ENCODE measurements at places on chromosomes 6 and 20.

DNA sequence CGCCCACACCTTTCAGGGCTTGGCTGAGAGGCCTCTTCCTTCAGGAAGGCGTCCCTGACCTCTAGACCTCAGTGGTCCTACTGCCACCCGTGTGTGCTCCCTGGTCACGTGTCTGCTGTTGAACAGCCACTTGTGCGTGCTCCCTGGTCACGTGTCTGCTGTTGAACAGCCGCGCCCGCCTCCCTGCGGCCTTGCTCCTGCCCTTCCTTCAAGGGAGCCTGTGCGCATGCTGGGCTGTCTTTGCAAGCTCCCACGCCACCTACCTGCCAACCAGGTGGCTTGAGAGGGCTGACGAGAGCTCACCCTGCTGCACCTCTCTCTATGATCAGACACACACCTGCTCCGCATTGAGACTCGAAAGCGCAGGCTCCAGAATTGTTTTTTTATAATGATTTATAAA, 179.3 kb downstream of the BMP7 start:
- DNase-seq, result no peak

DNA sequence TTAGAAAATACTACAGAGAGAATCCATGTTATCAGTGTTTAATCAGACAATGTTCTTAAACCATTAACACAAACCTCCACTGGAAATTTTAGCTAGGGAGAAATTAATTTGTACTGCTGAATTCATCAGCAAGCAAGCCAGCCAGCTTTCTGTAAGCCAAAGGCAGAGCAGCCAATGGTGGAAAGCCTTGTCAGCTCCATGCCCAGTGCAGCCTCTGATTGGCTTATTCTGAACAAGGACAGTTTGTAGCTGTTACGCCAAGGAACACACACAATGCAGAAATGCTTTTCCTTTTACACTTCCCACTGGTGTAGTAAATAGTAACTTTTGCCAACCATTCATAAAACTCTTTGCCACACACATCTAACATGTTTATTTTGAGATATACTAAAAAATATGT, 265.0 kb downstream of the TENT5A start:
- no peak for DNase-seq

DNA sequence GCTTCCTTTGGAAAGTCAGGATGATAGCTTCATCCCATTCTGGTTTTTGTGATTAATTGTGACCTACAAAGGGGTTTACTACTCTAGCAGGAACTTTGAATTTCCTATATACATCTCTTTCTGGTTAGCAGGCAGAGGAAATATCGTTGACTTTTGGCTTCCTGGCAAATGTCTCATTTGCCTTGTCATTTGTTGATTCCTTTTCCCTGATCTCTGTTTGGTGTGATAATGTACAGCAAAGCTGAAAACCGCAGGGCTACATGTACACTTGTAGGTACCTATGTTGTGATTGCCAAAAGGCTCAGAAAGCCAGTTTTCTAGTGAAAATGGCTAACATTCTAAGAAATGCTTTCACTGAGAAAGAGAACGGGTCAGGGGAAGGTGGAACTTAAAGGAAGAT, 44.3 kb downstream of the TOP1 start:
- no peak for DNase-seq

DNA sequence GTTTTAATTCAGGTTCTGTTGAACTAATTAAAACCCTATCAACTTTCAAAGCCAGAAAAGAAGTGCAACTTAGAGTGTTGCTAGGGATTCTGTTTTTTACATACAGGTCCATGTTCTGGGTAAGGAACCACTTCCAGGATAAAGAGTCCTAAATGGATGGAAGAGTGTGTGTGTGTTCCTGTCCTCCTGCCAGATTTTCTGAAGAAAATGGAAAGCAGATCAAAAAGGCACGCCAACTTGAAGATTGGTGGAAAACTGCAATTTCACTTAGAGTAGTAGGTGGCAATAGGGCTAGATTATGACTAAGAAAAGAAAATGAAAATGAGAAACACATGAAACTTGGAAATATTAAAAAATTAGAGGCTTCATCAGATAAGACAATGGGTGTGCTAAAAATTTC, 85.3 kb downstream of the COL21A1 start:
- DNase-seq, result no peak

DNA sequence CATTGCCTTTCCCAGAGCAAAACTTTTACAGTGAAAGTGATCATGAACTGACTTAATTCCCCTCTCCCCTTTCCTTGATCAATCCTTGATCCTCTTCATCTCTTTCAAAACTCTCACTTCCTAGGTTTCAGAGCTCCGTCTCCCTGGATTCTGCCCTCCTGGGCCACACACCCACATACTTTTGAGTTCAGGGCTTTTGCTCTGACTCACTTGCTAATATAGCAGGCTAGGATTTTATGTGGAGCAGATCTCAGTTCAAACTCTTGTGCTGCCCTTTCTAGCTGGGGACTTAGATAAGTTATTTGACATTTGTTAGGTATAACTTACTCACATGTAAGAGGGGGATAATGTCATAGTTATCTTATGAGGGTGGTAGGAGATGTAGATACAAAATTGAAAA, 109.1 kb upstream of the MLIP start:
- no peak for DNase-seq

- DNase-seq, result no peak
Observed at GRCh38 chr6:74368746-74369145, 672.7 kb downstream of the CD109 start.

GRCh38 chr6:71292001-71292400, 3.4 kb downstream of the OGFRL1 start:
- no peak for DNase-seq

DNA sequence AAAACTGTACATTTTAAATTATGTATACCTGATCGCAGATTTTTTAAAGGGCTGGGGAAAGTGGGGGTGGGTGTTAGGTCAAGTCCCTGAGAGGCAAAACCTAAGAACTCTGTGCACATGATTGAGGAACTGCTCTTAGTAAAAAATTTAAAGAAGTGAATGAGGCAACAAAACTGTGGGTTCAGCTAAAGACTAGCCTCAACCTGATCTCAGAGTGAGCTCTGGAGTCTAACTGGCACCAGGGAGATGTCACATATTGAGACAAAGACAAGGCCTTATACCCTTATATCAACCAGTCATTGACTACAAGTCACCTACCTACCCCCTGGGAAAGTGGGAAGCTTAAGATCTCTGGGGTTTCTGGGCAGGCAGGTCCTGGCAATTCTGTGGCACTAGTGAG, 27.4 kb upstream of the RUNX2 start:
- no peak for DNase-seq

GRCh38 chr6:81262656-81263055, 489.8 kb downstream of the TENT5A start:
- no peak for DNase-seq

DNA sequence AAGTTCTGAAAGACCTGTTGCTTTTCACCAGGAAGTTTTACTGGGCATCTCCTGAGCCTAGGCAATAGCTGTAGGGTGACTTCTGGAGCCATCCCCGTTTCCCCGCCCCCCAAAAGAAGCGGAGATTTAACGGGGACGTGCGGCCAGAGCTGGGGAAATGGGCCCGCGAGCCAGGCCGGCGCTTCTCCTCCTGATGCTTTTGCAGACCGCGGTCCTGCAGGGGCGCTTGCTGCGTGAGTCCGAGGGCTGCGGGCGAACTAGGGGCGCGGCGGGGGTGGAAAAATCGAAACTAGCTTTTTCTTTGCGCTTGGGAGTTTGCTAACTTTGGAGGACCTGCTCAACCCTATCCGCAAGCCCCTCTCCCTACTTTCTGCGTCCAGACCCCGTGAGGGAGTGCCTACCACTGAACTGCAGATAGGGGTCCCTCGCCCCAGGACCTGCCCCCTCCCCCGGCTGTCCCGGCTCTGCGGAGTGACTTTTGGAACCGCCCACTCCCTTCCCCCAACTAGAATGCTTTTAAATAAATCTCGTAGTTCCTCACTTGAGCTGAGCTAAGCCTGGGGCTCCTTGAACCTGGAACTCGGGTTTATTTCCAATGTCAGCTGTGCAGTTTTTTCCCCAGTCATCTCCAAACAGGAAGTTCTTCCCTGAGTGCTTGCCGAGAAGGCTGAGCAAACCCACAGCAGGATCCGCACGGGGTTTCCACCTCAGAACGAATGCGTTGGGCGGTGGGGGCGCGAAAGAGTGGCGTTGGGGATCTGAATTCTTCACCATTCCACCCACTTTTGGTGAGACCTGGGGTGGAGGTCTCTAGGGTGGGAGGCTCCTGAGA, at the start of gene HFE:
Gene HFE (plus strand): TSS at position 146 of the 832 bp plus-strand sequence. CDS start 12 bp downstream, at position 158.
- DNase-seq, result peak; percentile 41

DNA sequence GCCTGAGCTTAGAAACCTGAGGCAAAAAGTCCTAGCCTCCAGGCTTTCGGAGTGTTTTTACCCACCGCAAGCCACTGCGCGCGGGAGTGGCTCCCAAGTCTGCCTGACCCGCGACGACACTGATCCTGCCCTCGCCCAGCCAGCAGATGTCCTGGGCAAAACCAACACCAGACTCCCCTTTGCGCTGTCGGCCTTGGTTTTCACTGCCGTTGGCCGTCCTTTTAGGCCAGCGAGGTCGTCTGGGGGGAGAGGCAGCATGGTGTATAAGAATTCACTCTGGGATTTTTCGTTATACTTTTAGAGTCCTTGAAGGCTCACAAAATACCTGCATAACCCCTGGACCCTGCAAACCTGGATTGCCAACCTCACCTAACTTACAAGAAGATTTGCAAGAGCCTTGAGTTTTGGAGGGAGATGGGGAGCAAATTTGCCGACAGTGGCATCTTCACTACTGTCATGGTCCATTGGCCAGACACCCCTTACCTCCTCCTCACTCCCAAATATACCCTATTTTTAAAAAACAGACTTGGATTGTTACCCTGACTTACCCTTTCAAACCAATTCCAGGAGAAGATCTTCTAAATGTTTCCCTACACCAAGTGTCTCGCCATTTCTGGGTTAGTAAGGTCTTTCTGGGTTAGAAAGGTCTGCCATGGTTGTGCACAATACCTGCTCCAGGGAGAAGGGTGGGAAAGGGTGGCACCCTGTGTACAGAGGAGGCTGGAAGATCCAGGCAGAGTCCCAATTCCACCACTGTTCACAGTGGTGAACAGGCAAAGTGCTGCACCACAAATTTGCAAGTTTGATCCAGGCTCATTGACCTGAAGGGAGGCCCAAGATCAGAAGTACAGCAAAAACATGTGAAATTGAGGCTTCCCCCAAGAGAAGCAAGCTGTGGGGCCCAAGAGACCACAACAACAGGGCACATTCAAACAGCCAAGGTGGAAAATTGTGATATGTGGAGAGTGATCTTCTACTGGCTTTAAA, 4.4 kb downstream of the FOXA2 start:
- no peak for DNase-seq

- DNase-seq, result peak; percentile 49
Observed at GRCh38 chr6:158057213-158057987, 75.7 kb downstream of the SYNJ2 start.

GRCh38 chr20:43954704-43955061, 40.0 kb downstream of the TOX2 start:
- no peak for DNase-seq

GRCh38 chr6:18314317-18314997, 50.1 kb upstream of the DEK start:
- DNase-seq, result no peak

DNA sequence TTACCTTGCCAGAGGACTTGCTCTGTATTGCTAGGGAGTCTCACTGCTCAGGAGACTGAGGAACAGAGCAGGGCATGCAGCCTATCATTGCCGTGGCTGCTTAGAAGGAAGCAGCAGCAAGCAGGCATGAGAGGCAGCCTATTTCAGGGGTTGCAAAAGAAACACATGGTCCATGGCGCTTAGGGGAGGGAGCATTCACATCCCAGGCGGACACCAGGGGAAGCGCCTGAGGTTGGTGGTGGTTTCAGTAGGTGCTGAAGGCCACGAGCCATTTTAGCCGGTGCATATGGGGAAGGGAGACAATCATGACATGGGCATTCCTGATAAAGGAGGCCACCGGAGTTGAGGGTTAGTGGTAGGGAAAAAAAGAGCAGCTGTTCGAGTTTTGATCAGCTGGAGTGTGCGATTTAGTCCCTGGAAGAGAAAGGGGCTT, 20.9 kb downstream of the FARS2 start:
- DNase-seq, result no peak

- DNase-seq, result no peak
Observed at GRCh38 chr6:27136978-27137814, 110.3 kb upstream of the PRSS16 start.

GRCh38 chr20:52104546-52105441, 86.8 kb downstream of the ZFP64 start:
- peak; percentile 8 for DNase-seq

- no peak for DNase-seq
Observed at GRCh38 chr6:112802144-112802543, 455.0 kb downstream of the RFPL4B start.

- no peak for DNase-seq
Observed at GRCh38 chr20:52809003-52809402, 163.2 kb upstream of the TSHZ2 start.

GRCh38 chr20:51426718-51427650, 115.5 kb downstream of the NFATC2 start:
- peak; percentile 56 for DNase-seq

GRCh38 chr6:146851837-146852236, 253.1 kb downstream of the ADGB start:
- DNase-seq, result peak; percentile 68

DNA sequence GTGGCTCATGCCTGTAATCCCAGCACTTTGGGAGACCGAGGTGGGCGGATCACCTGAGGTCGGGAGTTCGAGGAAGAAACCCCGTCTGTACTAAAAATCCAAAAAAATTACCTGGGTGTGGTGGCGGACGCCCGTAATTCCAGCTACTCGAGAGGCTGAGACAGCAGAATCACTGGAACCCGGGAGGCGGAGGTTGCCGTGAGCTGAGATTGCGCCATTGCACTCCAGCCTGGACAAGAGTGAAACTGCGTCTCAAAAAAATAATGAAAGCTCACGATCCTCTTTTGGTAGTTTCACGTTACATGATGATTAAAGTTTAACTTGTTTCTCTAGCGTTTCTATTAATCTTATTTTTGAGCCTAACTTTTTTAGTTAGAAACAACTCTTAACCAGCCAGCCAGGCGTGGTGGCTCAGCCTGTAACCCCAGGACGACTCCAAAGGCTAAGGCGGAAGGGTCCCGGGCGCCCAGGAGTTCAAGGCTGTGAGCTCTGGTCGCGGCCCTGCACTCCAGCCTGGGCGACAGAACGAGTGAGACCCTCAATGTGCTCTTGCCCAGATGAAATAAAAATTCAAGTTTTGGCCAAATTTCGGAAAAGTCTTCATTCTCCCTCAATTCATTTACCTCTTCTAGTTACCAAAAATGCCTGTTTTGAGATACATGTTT, 1.2 kb upstream of the WRNIP1 start:
- no peak for DNase-seq

DNA sequence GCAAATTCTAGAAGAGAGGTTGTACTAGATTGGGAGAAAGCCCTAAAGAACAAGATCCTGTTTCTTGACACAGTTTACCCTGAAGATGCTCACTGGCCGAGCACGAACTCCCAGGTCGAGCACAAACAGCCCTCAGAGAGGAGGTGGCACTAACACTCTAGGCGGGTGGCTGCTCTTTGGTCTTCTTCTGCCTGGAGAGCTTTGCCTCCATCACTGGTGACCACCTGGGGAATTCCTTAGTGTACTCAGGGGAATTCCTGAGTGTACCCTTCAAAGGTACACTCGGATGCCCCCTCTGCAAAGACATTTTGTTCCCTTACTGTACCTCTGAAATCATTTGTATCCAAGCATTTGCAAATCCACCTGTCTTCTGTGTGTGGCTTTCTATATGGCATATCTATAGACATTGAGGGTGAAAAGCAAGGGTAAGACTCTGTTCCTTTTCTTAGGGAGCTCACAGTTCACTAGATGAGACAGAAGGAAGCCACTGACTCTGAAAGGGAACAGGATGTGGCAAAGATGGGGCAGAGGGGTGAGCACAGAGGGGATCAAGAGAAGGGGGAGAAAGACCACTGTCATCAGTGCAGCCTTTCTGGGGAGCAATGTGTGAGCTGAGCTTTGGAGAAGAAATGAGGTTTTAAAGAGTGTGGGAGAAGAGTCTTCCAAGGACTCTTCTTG, 169.8 kb upstream of the PROKR2 start:
- DNase-seq, result peak; percentile 41

- no peak for DNase-seq
Observed at GRCh38 chr6:123953920-123954319, 150.3 kb downstream of the NKAIN2 start.
